ENCODE measurements at places on chromosomes 1 and 21. TPM values are rescaled to one million over a fixed set of nuclear protein-coding genes. Genes with fewer than 3 reads are reported as not detected.

IL23R gene
- not detected for total RNA-seq

KCNJ15 gene
- total RNA-seq = not detected

OR6F1 gene
- total RNA-seq = not detected

FAM131C gene
- total RNA-seq = not detected

RBBP4 gene
- total RNA-seq = 73.7 TPM
